ENCODE measurements at places on chromosomes 6 and 20.

DNA sequence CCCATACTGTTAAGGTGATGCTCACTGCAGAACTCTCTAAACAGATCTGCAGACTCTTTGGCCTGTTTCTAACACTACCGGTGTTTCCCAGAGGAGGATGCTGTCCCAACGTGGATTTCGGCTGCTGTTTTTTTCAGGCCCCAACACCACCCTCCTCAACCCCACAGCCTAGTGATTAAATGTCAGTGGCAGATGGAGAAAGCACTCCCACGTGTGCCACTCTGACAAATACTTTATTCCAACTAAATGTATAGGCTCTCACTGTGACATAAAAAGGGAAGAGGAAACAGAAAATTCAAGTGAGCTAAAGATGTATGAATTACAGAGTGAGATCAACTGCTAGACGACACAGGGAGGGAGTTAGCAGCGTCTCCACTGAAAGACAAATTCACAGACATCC lies 3.6 kb downstream of the TBC1D20 start:
- DNase-seq, result no peak

DNA sequence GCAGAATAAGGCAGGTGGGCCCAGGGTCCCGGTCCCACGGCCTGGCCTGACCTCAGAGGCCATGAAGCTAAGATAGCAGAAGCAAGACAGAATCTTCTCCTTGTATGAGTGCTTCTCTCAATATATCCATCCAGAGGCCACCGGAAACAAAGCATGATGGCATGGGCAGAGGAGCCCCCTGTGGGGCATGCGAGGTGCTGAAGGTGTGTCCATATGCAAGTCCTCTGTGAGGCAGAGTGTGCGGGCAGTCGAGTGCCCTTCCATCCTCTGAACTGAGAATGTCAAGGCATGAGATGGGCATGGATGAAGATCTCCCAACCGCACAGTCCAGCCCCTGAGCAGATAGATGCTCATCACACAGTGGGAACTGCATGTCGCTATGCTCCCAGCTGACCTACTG lies 9.8 kb upstream of the GGTLC1 start:
- DNase-seq, result no peak

DNA sequence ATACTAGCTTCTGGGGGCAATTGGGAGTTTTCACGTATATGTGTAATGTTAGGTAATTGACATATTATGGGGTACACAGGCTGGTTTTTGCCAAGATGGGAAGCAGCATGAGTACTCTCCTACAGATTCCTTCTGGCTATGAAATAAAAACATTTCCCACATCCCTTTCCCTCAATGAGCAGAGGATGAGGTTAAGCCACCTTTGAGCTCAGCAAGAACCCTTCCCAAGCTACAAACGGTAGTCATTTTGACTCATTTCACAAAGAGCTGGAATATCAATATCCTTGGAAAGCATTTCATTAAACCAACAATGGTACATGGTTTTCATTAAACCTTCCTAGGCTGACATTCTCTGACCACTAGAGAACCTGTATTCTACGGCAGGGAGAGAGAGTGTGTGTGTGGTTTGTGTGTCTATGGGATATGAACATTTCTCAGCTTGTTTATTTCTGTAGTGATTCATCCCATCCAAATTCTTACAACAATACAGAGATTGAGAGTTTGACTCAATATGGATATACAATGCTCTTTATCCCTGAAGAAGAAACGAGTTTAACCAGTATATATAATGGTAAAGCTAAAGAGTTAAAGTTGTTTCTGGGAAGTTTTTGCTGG lies 119.5 kb downstream of the ARHGAP18 start:
- no peak for DNase-seq

DNA sequence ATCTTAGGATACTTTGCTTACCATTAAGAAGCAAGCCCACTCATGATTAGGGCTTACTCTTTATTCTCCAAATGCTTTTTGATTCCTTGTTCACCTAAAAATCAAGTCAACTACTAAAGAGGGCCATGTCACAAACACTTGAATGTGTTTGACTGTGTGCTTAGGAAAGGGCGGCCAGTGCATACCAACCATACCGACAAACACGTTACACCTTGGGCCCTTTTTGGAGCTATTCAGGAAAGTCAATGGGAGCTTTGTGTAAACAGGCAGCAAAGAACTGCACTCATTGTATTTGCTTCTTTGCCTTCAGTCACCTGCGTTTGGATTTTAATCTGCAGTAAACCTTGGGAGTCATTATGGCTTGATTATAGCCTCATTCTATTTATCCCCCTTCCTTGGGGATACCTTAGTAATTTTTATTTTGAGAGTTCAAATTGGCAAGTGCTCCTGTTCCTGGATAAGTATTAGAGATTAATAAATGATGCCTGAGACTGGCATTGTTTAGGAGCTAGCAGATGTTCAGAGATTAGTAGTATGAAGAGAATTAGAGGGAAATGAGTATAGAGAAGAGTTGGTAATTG lies 102.6 kb upstream of the HDGFL1 start:
- no peak for DNase-seq

GRCh38 chr20:17663040-17663399 lies 19.0 kb downstream of the RRBP1 start:
- no peak for DNase-seq

GRCh38 chr6:161498359-161498758 lies 224.5 kb upstream of the AGPAT4 start:
- no peak for DNase-seq

- no peak for DNase-seq
These were observed 4.3 kb upstream of the KIF25 start for GRCh38 chr6:167993169-167993568.

DNA sequence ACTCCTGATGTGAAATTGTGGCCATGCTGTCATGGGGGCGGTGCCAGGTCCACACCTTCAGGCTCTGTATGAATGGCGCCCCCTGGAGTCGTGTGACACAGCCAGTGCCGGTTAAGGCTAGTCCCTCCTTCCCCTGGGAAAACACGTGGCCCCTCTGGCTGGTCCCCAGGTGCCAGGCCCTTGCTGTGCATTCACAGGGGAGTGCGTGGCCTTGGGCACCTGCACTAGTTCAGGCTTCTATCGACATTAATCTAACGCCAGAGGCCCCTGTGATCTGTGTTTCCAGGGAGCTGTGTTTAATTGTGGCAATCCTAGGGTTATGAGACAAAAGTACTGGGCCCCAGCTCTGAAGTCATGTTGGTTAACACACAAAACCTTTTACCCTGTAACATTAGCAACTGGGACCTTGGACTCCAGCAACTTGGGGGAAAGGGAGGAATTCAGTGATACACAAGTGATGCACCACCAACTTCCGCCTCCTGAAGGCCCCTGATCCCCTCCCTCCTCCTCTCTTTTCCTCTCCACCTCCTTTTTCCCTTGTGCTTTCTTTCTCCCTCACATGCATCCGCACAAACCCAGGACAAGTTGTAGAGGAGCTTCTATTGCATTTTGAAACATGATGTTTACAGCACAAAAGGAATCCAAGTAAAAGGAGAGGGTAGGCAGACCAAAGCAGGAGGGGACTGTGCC lies 74.0 kb downstream of the SSR1 start:
- peak; percentile 93 for DNase-seq

All from activated naive CD4-positive, alpha-beta T cell treated with anti-CD3 and anti-CD28 coated beads for 36 hours (primary cell).